ENCODE measurements at places on chromosomes 2 and 18.

DNA sequence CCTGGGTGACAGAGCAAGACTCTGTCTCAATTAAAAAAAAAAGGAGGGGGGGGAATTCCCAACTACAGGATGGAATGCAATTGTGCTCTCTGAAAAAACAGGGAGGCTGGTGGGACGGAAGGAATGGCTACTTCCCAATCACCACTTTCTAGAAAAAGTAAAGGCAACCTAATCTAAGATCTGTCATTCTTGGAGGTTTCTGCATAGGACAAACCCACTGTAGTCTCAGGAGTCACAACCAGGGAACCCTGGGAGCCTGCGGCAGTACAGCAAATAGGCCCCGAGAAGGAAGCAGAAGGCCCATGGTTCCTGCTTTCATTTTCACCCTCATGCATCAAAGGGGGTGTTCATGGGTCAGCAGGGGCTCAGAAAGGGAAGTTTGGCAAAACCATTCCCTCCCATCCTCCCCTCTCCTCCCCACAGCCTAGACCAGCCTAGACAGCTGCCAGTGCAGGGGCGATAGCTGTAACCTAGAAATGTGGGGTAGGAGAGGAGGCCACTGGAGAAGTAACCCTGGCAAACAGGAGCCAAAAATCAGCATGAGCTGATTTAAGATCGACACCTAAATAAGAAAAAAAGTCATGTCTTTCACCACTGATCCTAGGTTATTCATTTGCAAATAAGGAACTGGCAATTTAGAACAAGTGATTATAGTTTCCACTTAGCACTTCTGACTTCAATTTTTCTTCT lies 48.0 kb downstream of the TRABD2A start:
- no peak for DNase-seq

- DNase-seq = no peak
These were observed 21.0 kb upstream of the MCFD2 start for GRCh38 chr2:46936566-46936965.

GRCh38 chr2:66578687-66579106 lies 143.8 kb downstream of the MEIS1 start:
- no peak for DNase-seq

- DNase-seq = no peak
These were observed 34.2 kb downstream of the ASXL2 start for GRCh38 chr2:25844089-25844488.

- no peak for DNase-seq
These were observed 262.2 kb downstream of the PHLPP1 start for GRCh38 chr18:62977512-62977911.

Data from activated T-cell treated with anti-CD3 and anti-CD28 coated beads for 24 hours (primary cell).